ENCODE measurements at places on chromosomes 5 and 9. TPM values are rescaled to one million over a fixed set of nuclear protein-coding genes. Genes with fewer than 3 reads are reported as not detected.

PCDHAC1 gene
- under 0.01 TPM for total RNA-seq

PCDHGB3 gene
- total RNA-seq: 7.1 TPM

PCDHGB4 gene
- 21.5 TPM for total RNA-seq

PRDM9 gene
- total RNA-seq: not detected

DMRT3 gene
- not detected for total RNA-seq

CDKN2A gene
- 39.5 TPM for total RNA-seq

SEMA5A gene
- total RNA-seq: 12.5 TPM

FAM151B gene
- total RNA-seq: 5.0 TPM

AQP3 gene
- 21.2 TPM for total RNA-seq

FOXD4 gene
- 0.17 TPM for total RNA-seq

BNC2 gene
- 52.5 TPM for total RNA-seq
